ENCODE measurements at places on chromosomes 4 and X.

- no peak for DNase-seq
Measured at GRCh38 chr4:125121581-125121980, 193.2 kb upstream of the FAT4 start.

DNA sequence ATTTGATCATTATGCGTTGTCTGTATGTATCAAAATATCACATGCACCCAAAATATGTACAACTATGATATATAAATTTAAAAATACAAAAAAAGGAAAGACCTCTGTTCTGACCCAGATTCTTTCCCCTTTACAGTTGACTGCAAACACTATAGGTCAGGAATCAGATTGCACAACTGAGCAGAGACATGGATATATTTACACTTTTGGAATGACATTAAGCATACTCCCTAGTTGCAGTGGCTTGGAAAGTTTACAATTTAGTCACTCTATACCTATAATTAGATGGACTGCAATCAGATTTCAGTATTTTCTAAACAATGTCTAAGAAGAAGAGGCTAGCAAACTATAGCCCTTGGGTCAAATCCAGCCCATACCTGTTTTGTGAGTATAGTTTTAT lies 98.5 kb upstream of the INPP4B start:
- no peak for DNase-seq

DNA sequence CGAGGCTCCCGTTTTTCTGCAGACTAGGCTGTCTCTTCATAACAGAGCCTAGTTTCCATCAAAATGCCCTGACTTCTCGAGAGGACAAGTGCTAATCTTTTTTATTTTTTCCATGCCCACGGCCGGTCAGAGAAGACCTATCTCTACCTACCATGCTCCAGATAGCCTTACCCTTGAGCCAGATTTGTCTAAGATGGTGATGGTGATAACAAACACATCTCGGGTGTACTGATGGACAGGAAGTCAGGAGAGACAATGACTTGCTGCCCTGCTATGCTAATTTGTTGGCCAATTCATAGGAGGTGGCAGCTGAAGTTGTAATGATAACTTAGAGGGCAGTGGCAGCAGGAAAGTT lies 42.2 kb upstream of the NKRF start:
- no peak for DNase-seq

GRCh38 chrX:47529548-47529947 lies 31.5 kb upstream of the ARAF start:
- no peak for DNase-seq

DNA sequence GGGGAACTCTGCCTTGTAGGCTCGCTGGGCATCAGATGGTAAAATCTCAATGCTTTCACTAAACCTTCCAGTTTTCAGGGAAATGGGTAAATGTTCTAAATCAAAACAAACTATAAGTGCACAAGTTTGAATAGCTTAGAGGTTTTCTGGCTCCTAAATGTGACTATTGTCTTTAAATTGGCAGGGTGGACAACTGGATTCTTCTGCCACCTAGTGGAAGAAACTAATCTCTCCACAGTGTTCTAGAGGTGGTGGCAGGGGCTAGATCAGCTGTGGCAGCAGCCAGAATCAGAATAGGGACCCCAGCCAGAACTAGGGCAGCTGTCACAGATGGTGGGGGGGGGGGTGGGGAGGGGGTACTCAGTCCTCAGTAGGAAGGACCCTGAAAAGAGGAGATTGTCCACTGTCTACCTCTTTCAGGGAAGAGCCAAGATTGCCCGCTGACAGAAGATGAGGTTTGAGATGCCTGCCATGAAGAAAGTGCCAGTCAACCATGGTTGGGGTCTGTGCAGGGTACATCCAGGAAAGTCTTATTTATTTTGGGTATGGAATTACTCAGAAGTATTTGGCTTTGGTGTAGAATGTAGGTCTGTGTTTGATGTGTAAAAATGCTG lies 201.4 kb downstream of the CCNG2 start:
- DNase-seq = no peak

DNA sequence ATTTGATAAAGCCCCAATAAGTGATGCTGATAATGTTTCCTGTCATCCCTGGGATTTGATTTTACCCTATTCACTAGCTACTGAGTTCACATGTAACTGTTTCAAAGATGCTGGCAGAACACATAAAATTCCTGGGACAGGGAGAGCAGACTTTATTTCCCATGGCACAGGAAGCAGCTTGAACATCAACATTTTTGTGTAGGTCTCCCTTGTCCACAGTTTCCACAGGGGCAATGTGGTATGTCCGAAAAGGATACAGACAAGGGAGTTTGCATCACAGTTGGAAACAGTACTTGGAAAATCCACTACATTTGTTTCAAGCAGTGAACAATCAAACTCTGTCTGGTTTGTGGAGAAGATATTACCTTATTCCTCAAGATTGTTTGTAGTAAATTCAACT lies 129.2 kb upstream of the KLHL4 start:
- DNase-seq = no peak

DNA sequence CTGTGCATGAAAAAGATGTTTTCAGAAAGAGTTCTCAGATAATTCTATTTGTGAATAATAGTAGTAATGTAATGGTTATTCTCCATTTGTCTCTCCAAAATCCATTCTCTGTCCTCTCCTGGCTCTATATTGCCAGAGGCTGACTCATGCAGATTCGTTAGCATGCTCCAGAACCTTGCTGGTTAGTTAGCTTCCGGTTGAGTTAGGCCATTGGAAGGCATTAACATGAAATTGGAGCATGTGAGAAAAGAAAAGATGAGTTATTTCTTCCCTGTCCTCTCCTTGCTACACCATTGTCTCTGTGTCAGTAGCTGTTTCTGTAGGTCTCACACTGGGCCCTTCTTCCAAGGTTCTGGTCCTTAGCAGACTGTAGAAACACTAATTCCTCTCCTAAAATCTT lies 23.5 kb upstream of the PRDM8 start:
- DNase-seq = no peak

- no peak for DNase-seq
Measured at GRCh38 chr4:2834001-2834921, 9.4 kb upstream of the ADD1 start.

- DNase-seq = no peak
Measured at GRCh38 chrX:31228415-31228832, 156.6 kb upstream of the FTHL17 start.

GRCh38 chrX:130801901-130802300 lies 101.1 kb downstream of the ENOX2 start:
- no peak for DNase-seq

DNA sequence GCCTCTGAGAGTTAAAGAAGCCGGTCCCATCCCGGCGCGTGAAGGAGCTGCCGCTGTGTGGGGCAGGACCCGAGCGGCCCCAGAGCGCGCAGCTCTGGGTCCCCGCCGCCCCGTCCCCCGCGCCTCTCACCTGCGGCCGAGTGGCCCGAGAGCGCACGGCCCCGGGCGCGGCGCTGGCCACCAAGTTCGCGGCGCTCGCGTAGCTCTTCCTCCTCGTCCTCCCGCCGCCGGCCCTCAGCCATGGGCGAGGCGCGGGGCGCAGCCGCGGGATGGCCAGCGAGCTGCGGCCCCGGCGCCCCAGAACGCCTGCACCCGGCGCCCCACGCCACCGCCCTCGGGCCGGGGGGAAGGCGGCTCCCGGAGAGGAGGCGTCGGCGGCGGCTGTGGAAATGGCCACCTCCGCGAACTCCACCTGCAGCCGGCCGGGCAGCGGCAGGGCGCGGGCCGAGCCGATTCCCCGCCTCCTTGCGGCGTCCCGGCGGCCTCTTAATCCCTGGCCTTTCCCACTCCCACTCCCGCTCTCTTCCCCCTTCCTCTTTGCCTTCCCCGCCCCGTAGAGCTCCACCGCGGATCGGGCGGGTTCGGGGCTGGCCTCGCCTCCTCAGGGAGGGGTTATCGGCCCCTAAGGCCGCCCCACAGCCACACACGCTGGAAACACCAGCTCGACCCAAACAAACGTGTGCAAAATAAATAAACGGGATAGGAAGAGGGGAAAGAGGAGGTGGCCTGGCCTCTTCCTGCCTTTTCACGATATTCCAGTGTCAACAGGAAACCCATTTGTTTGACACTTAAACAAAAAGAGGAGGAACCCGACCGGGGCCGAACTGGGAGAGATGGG lies at the start of gene SH3D19:
Gene SH3D19 (minus strand): TSS at position 495 of the 838 bp plus-strand sequence. CDS start 253 bp downstream, at position 242.
- DNase-seq = no peak

GRCh38 chr4:175714686-175715085 lies 97.4 kb downstream of the GPM6A start:
- DNase-seq = no peak

DNA sequence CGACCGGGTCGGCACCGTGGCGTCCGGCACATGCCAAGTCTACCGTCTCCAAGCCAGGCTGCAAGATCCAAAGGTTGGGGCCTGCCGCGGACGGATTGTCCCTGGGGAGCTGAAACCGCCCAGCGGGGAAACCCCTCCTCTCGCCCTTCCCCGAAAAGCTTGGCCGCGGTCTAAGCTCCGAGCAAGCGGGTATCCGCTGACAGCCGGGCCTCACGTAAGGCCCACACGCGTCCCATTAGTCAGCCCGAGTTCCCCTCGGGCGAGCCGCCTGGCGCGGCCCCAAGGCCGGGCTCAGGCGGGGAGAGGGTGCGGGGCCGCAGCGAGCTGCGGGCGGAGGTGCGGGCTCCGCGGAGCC lies 6.8 kb upstream of the BCOR start:
- DNase-seq = no peak

GRCh38 chr4:55269995-55270394 lies 76.0 kb upstream of the SRD5A3 start:
- DNase-seq = no peak

DNA sequence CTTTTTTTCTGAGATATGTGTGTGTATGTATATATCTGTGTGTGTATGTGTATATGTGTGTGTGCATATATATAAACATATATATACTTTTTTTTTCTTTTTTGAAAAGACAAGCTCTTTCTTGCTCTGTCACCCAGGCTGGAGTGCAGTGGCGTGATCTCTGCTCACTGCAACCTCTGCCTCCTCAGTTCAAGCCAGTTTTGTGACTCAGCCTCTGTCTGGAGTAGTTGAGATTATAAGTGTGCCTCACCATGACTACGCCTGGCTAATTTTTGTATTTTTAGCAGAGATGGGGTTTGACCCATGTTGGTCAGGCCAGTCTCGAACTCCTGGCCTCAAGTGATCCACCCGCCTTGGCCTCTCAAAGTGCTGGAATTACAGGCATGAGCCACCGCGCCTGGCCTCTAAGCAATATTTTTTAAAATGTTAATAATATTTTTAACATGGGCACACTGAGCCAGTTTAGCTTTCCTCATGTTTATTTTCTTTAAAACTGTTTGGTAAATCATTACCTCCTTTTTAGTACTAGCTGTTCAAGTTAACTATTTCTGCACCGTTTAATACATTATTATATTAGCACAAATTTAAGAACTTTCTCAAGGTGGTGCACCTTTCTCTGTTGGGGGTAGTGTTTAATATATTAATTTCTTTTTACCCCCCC lies 33.3 kb downstream of the BBS12 start:
- DNase-seq = no peak

GRCh38 chr4:172648471-172648870 lies 520.1 kb upstream of the GALNT7 start:
- DNase-seq = no peak

GRCh38 chr4:152039691-152040090 lies 278.9 kb upstream of the GATB start:
- no peak for DNase-seq

DNA sequence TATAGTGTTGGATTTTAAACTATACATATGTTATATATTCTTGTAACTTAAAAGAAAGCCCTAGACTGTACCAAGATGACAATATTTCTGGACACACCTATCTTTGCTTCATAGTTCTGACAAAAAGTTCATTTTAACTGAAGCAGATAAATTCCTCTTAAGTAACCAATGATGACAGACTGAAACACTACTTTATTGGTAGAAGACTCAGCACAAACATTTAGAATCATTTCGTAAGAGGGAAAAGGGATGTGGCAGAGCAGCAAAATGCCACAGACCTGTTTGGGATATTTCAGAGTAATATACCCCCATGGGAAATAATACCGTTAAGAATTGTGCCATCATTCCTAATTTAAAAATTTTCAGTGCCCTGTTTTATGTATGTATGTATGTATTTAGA lies 56.2 kb downstream of the APOO start:
- no peak for DNase-seq

- DNase-seq = no peak
Measured at GRCh38 chrX:153573984-153574383, 25.0 kb downstream of the CCNQ start.

- DNase-seq = no peak
Measured at GRCh38 chr4:40190465-40190864, 6.4 kb upstream of the RHOH start.

DNA sequence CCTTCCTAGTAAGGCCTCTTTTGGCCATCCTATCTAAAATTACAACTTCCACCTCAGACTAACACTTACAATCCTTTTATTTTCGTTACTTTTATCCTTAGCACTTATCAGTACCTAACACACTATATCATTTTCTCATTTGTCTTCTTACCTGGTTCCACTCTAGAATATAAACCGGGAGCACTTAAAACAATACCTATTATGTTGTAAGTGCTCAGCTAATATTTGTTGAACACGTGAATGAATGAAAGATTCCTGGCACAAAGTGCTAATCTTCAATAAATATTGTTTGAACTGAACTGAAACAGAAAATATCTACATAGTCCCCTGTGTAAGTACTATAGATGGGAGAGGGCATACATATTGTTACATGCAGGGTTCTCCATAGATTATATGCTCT lies 14.4 kb downstream of the MGARP start:
- DNase-seq = no peak

DNA sequence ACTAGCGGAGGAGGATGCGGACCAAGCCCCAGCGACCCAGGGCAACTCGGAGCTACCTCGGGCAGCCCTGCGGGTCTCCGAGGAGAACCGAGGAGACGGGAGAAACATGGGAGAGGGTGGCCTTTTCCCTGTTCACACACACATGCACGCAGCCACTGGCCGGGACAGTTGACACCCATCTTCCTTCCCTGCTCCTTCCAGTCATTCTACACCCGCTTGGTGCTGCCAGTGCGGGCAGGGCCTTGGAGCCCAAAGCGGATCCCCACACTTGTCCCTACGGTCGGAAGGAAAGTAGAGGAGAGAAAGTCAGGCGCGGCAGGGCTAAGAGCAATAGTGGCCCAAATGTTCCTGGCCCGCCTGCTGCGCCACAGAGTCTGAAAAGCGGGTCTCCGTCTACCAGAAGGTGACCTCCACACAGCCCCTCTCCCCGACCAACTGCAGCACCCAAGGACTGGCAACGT lies 1.1 kb upstream of the PPP3CA start:
- no peak for DNase-seq

GRCh38 chrX:3461397-3462165 lies 115.1 kb upstream of the MXRA5 start:
- DNase-seq = no peak
